ENCODE measurements at places on chromosomes 5 and 9.

GRCh38 chr9:136043441-136043991 is 51.6 kb downstream of the NACC2 start:
- no peak for DNase-seq

DNA sequence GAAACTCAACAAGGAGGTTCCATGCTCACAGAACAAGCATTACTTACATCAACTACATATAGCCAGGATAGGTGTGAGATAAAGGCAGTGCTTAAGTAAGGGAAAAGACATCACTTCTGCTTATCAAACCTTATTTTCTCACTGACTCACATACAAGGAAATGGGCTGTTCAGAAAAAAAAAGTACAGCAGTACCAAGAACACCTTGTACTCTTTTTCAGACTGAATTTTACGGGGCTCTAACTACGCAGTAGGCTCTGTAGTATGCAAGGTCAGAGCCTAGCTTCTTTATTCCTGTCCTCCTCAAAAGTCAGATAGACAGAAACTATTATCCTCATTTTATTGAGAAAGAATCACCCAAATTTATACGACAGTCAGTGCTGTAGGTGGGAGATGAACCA is 5.8 kb downstream of the PSMB7 start:
- no peak for DNase-seq

GRCh38 chr9:19085295-19085694 is 17.4 kb downstream of the HAUS6 start:
- no peak for DNase-seq

GRCh38 chr5:130237721-130238120 is 333.5 kb downstream of the CHSY3 start:
- DNase-seq = no peak

GRCh38 chr5:6175172-6175854 is 203.0 kb downstream of the MED10 start:
- DNase-seq = no peak

- no peak for DNase-seq
These were observed 317.3 kb downstream of the GADD45G start for GRCh38 chr9:89922099-89922498.

DNA sequence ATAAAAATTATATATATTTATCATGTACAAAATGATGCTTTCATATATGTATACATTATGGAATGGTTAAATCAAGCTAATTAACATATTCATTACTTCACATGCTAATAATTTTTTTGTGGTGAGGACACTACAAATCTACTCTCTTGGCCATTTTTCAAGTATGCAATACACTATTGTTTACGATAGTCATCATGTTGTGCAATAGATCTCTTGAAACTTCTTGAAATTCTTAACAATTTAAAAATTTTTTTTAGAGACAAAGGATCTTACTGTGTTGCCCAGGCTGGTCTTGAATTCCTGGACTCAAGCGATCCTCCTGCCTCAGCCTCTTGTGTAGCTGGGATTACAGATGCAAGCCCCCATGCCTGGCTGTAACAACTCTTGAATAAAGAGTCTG is 45.2 kb upstream of the SHOC1 start:
- no peak for DNase-seq

DNA sequence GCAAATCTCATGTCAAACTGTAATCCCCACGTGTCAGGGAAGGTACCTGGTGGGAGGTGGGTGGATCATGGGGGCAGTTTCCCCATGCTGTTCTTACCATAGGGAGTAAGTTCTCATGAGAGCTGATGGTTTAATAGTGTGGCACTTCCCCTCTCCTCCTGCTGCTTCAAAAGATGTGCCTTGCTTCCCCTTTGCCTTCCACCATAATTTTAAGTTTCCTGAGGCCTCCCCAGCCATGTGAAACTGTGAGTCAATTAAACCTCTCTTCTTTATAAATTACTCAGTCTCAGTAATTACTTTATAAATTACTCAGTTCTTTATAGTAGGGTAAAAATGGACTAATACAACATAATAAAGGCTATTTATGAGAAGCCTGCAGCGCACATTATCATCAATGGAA is 7.1 kb upstream of the CNTRL start:
- no peak for DNase-seq

- DNase-seq = no peak
These were observed 19.0 kb upstream of the PSIP1 start for GRCh38 chr9:15529566-15530324.

DNA sequence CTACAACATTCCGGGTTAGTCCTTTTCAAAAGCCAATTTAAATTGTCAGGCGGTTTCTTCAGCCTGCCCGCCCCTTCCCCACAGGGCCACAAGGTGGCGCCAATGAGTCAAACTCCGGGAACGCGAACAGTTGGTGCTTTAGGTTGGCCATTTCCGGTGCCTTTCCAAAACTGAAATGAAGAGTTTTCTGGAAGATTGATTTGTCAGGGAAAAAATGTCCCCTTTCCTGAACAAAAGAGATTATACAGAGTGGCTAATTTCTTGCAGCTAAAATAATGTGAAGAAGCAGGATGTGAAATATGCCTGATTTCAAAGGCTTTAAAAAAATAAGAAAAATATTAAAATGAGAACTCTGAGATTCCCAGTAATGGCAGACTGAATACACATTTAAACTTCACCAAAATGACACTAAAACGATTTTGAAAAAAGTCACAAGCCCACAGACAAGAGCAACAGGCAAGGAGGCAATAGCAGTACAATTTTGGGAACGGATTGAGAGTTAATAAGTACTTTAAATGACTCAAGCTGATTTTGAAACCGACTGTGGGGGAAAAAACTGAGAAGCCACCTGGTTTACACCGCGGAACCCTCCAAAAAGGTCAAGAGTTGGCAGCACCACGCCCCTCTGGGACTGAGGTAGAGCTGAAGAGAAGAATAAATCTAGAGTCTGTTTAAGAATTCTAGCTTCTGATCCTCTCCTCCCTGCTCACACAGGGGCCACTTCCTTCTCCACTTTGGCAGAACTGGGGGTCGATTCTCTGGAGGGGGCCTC is 45.7 kb downstream of the SLC46A2 start:
- DNase-seq = peak; percentile 55

- no peak for DNase-seq
These were observed 149.7 kb upstream of the SPRY4 start for GRCh38 chr5:142474431-142475094.

GRCh38 chr5:135245521-135246499 is 153.2 kb downstream of the MACROH2A1 start:
- no peak for DNase-seq

DNA sequence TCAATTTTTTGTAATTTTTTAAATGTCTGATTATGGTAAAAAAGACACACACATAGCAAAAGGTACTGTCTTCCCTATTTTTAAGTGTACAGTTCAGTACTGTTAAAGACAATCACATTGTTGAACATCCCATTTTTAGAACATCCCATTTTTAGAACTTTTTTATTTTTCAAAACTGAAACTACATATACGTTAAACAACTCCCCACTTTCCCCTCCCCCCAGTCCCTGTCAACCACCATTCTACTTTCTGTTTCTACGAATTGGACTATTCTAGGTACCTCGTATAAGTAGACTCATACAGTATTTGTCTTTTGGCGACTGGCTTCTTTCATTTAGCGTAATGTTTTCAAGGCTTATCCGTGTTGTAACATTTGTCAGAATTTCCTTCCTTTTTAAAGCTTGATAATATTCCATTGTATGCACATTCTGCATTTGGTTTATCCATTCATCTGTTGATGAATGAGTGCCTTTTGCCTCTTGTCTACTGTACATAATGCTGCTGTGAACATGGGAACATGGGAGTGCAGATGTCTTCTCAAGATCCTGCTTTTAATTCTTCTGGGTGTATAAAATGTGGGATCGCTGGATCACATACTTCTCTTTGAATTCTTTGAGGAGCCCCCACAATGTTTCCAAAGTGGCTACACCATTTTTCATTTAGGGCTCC is 154.0 kb downstream of the PIK3R1 start:
- DNase-seq = no peak

GRCh38 chr5:116415182-116415581 is 159.4 kb downstream of the SEMA6A start:
- no peak for DNase-seq

- no peak for DNase-seq
These were observed 53.7 kb upstream of the BOD1 start for GRCh38 chr5:173670130-173670651.

DNA sequence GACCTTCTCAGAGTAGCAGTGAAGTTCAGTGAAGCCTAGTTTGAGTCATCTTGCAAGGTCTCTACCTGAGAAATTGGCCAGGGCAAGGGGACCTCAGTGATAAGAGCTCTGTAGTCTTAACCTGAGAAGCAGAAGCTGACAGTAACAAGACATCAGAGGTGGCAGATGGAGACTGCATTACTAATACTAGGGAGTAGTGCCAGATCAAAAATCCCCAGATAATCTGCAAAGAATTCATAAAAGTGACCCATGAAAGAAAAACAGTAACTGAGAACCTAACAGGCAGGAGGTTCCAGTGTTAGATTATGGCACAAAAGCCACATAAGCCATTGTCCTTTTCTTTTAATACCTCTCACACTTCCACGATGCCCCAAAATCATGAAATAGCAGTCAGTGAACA is 175.5 kb downstream of the MUSK start:
- DNase-seq = no peak

- DNase-seq = no peak
These were observed 451.8 kb downstream of the RAB3C start for GRCh38 chr5:59034498-59035186.

DNA sequence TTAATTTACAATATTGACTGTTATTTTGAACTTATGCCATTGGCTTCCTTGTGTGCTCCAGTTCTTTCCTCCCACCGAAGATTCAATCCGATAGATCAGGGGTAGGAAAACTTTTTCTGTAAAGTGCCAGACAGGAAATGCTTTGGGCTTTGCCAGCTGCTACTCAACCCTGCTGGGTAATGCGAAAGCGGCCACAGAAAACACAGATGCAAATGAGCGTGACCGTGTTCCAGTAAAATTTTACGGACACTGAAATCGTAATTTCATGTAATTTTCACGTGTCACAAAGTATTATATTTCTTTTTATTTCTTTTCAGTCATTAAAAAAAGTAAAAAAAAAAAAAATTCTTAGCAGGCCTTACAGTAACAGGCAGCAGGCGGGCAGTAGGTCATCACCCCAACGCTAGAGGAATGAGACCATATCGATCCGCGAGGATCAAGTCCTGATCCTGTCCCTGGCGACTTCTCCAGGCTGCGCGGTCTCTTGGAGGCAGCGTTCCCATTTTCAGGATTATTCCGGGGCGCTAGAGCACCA is 599 bp downstream of the NMRK1 start:
- DNase-seq = no peak

GRCh38 chr9:124263213-124263612 is 5.5 kb downstream of the NEK6 start:
- DNase-seq = no peak

DNA sequence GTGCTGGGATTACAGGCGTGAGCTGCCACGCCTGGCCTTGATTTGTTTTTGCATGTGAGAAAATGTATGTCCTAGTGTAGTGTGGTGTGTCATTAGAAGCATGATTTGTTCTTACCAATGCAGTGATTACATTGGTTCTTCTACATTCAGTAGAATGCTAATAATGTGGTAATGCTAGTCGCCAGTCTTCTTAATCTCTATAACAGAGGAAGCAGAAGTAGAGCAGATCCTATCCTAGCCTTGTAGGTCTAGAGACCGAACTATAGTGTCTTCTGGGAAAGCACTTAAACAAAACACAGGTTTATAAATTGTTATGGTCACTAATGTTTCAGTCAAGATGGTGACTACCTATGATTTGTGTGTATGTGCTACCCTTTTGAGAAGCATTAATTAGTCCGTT is 197.5 kb upstream of the DMRT1 start:
- no peak for DNase-seq

DNA sequence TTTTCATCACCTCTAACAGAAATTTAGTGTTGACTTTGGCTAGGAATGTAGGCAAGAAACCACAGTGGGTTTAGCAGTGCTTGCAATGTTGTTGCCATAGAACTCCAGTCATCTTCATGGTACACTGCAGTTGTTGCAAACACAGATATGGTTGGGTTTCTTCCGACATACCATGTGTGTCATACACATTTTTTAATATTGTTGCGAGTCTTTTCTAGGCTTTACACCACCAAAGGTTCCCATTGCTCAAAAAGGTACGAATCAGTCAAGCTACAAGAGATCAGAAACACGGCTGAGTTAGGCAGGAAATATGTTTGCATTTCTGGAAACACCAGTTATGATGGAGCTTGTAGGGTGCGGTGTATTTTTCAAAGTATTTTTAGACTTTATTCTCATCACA is 172.4 kb downstream of the SYK start:
- no peak for DNase-seq

DNA sequence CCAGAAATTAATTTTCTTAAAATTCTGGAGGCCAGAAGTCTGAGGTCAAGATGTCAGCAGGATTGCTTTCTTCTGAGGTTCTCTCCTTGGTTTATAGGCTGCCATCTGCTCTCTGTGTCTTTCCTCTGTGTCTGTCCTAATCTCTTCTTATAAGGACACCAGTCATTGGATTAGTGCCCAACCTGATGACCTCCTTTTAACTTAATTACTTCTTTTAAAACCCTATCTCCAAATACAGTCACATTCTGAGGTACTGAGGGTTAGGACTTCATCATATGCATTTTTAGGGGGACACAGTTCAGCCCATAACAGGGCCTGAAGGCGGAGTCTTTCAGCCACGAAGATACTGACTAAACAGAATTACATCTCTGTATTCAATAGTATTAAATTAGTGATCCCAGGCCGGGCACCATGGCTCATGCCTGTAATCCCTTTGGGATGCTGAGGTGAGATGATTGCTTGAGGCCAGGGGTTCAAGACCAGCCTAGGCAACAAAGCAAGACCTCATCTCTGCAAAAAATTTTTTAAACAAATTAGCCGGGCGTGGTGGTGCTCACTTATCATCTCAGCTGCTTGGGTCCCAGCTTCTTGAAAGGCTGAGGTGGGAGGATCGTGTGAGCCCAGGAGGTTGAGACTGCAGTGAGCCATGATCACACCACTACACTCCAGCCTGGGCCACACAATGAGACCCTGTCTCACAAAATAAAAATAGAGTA is 5.9 kb upstream of the RPS6 start:
- DNase-seq = no peak

GRCh38 chr9:111843971-111844370 is 49.2 kb upstream of the SHOC1 start:
- no peak for DNase-seq

GRCh38 chr5:180018347-180019060 is 53.1 kb downstream of the RNF130 start:
- DNase-seq = no peak

GRCh38 chr5:59845730-59846129 is 47.8 kb downstream of the PDE4D start:
- no peak for DNase-seq

- DNase-seq = no peak
These were observed 1.8 kb upstream of the STARD4 start for GRCh38 chr5:111514087-111514486.

- no peak for DNase-seq
These were observed 110.7 kb downstream of the TLE1 start for GRCh38 chr9:81578606-81579005.
